ENCODE measurements at places on chromosomes 12 and 14.

- DNase-seq = peak; percentile 59
Observed at GRCh38 chr12:104551-105081, 38.0 kb downstream of the IQSEC3 start.

- no peak for DNase-seq
Observed at GRCh38 chr14:61498811-61499210, 177.4 kb downstream of the PRKCH start.

DNA sequence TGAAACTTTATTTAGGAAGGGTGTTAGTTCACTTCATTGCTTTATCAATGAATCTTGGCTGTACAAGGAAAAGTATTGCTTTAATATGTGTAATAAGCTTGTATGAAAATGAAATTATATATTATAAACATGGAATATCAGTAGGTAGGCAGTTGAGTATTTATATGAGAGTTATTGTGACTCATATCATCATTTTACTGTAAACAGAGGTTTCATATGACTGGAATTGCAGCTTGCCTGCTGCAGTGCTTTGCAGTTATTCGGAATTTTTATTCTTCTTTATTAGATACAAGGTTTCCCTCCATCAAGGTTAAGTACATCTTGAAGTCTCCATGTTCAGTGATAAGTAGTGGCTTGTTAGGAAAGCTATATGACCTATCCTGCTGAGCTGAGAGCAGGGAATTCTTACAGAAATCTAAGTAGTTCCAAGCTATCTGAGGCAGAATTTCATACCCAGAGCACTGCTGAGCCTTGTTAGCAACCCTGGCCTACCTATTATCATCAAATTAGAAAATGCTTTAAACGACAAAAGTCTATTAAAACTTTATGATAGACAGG, 111.2 kb downstream of the MGST1 start:
- DNase-seq = no peak

GRCh38 chr14:73619524-73619923, 7.2 kb downstream of the ACOT6 start:
- no peak for DNase-seq

GRCh38 chr14:55910601-55911243, 207.5 kb upstream of the PELI2 start:
- no peak for DNase-seq

GRCh38 chr12:65968359-65968758, 144.1 kb downstream of the HMGA2 start:
- no peak for DNase-seq

DNA sequence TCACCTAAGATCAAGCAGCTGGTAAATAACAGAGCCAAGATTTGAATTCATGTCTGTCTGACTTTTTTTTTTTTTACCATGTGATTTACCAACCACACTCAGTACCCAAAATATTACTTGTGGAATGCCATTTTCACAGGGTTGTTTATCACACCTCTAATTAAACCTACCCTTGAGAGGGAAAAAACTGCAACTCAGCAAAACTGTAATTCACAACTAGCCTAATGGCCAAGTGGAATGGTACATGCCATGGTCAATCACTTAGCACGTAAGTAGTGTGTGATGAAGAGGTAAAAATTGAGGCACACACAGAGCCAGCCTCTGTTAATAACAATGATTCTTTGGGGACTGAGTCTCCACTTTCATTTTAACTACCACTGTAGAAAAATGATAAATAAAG, 412.9 kb upstream of the GARIN6 start:
- no peak for DNase-seq

DNA sequence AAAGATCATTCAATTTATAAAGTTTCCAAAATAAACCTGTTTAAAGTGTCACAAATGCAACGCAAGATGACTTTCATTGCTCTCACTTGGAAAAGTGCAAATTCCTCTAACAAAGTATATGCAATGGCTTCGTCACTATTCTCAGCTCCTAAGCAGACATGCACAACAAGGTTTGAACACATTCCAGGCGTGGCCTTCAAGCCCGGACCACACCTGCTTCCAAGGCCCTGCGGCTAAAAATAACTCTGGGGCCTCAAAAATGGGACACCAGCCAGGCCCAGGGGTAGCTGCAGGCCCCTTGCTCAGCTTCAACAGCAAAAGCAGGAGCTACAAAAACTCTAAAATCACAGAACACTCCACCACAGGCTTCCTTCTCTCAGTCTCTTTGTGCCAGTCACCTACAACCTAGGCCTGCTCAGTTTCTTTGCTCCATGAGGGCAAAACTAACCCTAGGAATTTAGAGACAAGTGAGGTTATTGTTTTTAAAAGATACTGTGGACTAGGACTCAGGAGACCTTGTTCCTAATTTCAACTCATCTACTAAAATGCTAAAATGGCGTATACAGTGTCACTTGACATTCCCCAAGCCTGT, 29.3 kb downstream of the DUSP16 start:
- no peak for DNase-seq

GRCh38 chr14:45212231-45212630, 40.8 kb downstream of the MIS18BP1 start:
- no peak for DNase-seq

GRCh38 chr14:68841016-68841809, 48.3 kb upstream of the ZFP36L1 start:
- no peak for DNase-seq

- no peak for DNase-seq
Observed at GRCh38 chr12:25806271-25806670, 152.2 kb upstream of the RASSF8 start.

DNA sequence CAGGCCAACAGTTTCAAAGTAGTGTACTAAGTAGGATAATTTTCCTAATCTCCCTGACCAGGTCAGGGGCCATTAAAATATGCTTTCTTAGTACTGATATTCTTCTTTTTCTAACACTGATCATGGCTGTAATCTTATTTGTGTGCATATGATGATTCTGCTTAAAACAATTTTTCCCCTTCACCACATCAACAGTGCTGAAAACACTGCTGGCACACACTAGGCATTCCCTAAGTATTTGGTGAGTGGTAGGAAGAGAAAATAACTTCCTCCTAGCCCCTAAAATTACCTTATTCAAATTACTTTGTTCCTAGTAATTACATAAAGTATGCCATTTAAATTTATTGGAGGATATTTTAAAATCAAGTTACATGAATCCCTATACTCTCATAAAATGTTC, 49.9 kb upstream of the BBS10 start:
- no peak for DNase-seq

- peak; percentile 11 for DNase-seq
Observed at GRCh38 chr12:97960741-97961608, 498.4 kb downstream of the RMST start.

DNA sequence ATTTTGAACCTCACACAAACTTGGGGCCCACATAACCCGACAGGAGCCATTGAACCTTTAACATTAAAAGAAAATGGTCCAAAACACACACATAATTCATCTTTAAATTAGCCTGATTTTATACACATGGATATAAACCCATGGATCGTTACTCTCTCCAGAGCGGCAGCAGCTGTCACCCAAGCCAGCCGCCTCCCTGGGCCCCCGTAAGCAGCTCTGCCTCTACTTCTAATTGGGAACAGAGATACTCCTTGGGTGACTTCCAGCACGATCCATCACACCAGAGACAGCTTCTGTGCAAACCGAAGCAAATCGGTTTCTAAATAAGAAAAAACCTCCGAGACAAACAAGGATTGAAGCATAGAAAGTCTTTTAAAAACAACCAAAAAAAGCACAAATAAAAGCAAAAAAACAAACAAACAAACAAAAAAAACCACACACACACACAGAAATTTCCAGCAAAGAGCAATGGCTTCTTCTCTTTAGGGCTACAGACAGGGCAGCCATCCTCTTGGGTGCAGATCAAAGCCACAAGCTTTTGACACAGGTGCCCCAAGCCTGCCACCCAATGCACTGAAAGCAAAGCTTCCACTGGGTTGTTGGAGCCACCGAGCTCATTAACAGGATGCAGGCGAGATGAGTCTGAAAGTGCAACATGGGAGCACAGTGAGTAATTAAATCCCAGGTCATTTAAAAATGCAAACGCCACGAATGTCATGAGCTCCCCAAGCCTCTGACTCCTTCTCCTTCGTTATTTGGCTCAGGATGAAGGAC, 156.9 kb downstream of the DPF3 start:
- no peak for DNase-seq
